Ureter (tissue), 1 donor: ENCODE measurements at places on chromosomes 1 and 21. TPM values are rescaled to one million over a fixed set of nuclear protein-coding genes. Genes with fewer than 3 reads are reported as not detected.
A peak's percentile ranks its signal among the peaks of the same experiment; 100 is the strongest.

DNA sequence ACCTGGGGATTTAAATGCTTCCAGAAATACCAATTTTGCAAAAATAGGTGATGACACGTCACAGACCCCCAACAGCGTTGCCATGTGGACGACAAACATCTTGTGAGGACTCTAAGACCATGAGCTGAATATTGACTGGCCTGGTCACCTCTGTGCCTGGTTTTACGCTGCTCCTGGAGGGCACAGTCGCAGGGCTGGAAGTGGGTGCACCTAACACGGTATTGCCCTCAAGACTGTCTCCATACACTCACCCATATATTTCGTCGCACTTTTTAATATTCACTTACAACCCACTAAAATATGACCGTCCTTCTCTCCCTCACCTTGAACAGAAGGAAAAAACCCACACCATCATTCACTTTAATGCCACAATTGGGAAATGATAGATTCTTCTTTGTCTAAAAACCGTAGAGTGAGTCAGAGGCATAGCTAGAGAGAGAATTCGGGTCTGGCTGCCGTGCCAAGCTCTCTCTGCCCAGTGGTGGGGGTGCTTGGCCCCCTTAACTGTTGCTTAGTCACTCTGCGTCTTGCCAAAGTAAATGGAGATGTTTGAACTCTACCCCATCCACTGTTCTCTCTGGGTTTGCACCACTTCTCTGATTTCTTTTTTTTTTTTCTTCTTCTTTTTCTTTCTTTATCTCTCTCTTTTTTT, 40.8 kb upstream of the UTS2 start:
- no peak for DNase-seq

GRCh38 chr1:185318431-185319138, 1.5 kb upstream of the IVNS1ABP start:
- DNase-seq = no peak

- no peak for DNase-seq
These were observed 51.4 kb downstream of the GRIK1 start for GRCh38 chr21:29888437-29888836.

DNA sequence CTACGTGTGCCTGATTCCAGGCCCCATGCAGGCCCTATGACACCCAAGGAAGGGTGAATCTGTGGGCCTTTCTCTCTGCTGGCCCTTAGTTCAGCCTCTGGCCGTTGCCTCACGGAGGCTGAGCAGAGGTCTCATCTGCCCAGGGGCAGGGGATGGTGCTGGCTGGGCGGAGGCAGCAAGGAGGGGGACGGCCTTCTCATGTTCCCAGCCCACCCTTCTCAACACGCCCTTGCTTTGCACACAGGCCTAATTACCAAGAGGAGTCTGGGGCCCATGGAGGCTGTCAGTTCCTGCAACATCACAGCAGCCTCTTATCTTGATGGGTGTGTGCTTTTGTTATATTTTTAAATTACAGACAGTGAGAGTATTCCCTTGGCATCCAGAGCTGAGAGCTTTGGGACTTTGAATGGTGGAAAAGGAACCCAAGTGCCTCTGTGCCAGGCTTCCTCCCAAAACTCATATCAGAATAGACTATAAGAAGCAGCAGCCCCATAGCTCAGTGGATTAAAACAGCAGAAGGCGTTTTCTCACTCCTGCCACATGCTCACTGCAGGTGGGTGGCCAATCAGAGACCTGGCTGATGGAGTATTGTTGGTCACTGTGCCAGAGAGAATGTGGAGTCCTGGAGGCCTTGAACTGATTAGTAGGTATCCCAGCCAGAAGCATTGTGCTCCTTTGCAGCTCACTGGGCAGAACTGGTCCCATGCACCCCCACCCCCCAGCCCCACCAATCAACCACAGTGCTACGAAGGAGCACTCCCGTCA, 164.9 kb downstream of the CAMTA1 start:
- DNase-seq = no peak

DNA sequence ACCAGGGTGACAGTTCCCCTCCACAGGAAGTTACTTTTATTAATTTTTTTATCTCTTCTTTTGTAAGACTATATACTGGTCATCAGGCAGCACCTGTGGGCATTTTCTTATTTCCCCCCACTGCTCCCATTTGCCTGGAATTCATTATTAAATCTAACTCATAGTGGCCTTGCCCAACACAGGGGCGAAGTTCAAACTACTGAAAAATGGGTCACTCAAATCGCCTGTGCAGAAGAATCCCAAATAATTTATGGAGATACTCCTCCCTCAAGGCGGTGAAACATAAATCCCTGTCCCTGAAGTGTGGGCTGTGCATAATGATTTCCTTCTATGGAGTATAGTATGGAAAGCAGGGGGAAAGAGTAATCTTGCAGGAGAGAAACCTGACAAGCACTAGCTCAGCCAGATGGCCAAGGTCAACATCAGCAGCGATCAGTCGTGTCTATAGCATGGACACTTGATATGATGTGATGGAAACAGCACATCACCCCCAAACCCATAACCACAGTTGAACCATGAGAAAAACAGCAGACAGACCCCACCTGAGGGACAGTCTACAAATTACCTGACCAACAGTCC, 7.9 kb downstream of the CAMK2N1 start:
- no peak for DNase-seq

DNA sequence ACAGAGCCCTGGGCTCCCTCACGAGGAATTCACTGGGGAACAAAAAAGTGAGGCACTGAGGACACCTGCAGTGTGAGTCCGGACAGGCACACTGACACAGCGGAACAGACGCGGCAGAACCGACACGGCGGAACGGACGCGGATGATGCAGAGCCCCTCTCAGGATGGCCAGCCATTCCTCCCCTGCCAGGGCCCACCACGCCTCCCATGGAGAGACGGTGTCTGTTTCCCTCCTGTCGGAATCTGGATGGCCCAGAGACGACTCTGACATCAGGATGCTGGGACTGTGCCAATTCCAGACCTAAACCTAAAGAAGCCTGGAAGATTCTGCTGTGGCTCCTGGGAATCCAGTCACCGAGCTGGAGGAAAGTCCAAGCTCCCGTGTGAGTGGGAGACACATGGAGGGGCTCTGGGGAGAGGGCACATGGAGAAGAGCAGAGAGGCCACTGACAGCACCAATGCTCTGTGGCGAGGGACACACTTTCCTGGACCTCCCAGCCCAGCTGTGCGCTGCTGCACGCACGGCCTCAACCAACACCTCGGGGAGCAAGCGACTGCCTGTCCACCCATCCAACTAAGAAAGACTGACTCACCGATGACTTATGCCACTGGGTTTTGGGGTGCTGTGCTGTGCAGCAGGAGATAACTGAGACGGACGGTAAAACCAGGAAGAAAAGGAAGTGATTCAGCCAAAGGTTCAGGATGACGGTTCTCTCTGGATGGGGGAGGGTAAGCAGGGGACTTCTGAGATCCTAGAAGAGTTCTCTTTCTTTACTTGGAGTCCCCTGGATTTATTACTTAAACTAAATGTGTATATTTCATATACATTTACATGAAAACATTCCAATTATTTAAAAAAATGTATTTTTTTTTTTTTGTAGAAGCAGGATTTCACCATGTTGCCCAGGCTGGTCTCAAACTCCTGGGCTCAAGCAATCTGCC, 23.3 kb downstream of the ZBTB17 start:
- no peak for DNase-seq

DNA sequence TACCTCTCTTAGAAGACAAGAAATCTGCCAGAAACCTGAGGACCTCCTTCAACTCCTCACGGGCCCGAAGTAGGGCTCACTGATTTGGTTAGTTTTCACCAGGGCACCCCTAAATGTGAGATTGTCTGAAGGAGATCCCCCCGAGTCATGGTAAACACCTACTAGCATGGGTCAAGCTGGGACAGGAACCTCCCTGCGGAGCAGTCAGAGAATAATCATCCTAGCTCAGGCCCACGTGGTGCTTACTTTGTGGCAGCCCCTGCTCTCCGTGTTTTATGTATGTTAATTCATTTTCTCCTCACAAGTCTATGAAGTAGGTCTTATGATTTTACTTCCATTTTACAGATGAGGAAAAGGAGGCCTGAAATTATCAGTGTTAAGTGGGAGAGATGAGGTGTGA, 138.2 kb downstream of the NTPCR start:
- no peak for DNase-seq

DNA sequence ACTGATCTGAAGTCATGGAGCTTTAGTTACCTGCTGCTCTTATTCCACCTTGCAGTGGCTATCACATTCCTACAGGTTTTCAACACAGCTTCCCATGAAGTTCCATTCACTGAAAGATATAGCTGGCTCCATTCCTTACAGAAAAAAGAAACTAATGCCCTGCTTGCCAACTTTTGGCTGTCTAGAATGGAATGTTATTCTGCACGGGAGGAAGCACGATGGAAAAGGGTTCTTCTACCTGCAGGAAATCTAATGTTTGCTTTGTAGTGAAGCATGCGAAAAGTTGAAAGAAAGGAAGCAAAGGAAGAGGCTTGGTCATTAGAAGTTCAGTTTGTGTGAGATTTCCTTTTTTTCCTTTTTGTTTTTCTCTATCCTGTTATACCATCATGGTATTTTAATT, 32.6 kb downstream of the GIPC2 start:
- no peak for DNase-seq

DNA sequence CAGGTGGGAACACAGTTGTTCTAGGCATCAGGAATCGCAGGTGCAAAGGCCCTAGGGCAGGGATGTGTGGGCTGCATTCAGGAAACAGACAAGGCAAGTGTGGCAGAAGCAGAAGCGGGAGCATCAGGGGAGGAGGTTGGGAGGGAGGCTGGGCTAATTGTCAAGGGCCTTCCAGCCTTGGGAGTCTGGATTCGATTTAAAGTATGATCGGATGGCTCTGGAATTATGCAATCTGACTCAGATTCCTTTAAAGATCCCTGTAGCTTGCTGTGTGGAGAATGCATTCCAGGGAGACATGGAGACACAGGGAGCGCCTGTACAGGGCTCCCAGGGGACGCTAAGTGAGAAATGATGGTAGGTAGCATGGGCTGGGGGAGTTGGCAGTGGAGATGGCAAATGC, 86.5 kb downstream of the LACTBL1 start:
- no peak for DNase-seq

DNA sequence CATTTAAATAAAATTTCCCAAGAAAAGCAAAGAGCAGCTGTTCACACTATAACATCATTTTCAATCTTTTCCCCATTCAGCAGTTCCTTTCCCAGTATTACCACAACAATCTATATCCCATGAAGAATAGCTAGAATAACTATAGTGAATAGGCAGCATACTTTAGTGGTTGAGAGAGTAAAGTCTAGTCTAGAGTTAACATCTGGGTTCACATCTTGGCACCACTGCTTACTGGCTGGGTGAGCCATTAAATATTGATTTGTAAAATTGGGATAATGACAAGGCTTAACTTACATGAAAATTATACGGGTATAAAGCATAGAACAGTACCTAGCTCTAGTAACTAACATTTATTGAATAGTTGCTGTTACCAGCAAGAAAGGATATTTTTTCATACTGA, 14.4 kb downstream of the S100PBP start:
- no peak for DNase-seq

DNA sequence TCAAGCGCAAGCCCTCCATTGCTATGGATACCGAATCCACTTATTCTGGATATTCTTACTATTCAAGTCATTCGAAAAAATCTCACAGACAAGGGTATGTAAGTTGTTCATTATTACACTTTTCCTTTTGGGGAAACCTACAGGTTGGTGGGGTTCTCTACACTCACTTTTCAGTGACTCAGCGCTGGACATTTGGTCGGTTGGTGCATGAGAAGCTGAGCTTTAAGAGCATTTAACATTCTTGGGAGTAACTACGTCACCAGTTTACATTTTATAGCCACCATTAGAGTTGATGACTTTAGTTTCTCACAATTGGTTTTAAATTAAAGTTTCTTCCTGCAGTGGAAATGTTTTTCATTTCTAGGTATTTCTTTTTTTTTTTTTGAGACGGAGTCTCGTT, 9.6 kb downstream of the VANGL1 start:
- no peak for DNase-seq

GRCh38 chr1:239558991-239559390, 172.6 kb downstream of the CHRM3 start:
- no peak for DNase-seq

- DNase-seq = no peak
These were observed 128.9 kb downstream of the HHAT start for GRCh38 chr1:210457568-210457967.

GRCh38 chr1:165854101-165854845, 26.9 kb downstream of the UCK2 start:
- DNase-seq = no peak

DNA sequence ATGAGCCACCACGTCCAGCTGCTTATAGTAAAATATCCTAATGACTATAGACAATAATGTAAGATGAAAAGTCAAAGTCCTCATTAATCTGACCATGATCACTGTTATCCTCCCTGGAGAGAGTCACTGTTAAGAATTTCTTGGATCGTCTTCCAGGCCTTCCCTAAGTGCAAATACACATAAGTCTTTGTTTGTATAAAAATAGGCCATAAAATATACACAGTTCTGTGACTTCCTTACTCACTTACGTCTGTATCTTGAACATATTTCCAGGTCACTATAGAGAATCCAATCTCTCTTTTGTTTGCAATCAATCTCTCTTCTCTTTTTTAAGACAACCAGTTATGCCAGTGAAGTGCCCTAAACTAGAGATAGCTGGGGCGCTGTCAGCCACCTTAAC, 89.1 kb upstream of the LYST start:
- DNase-seq = no peak

GRCh38 chr1:2777424-2778219, 23.9 kb downstream of the TTC34 start:
- DNase-seq = peak; percentile 20

DNA sequence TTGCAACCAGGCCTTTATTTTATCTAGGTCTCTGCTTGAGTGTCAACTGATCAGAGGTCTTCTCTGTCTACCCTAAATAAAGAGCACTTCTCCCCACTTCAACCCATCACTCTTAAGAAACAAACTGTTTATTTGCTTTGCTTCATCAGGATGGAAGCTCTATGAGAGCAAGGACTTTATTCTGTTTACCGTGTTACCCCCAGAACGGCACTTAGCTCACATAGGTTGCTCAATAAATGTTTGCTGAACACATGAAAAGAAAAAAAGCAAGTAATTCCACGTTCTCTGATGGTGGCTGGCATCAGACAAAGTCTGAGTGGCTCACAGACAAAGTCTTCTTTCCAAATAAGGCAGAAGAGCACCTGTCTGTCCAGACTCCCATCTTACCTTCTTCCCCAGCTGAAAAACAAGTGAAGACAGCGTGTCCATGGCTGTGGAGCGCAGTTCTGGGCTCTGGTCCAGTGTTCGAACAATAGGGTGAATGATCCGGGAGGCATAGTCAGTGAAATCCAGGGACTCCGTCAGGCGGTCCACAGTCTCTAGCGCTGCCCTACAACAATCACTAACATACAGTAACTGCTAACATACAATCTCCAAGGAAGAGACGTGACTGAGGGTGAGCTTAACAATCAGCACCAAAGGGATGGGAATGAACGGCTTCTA, 22.9 kb downstream of the ANGPTL7 start:
- DNase-seq = no peak

GRCh38 chr1:66757722-66758240, 5.5 kb downstream of the DYNLT5 start:
- no peak for DNase-seq

GRCh38 chr1:113542221-113542701, 151.9 kb downstream of the MAGI3 start:
- no peak for DNase-seq

GRCh38 chr1:30527511-30528140, 195.8 kb downstream of the MATN1 start:
- DNase-seq = peak; percentile 34

CORT gene
- 0.47 TPM for total RNA-seq

NID1 gene
- 89.3 TPM for total RNA-seq

C1orf94 gene
- not detected for total RNA-seq

PLA2G2D gene
- total RNA-seq = not detected

EXTL1 gene
- total RNA-seq = 0.23 TPM

CHIT1 gene
- total RNA-seq = 6.6 TPM

RUNX3 gene
- 5.3 TPM for total RNA-seq

LRRC53 gene
- not detected for total RNA-seq

PTPRU gene
- total RNA-seq = 100 TPM
